CD4-positive, alpha-beta T cell treated with Interleukin-2 at 100 ng/mL for 4 hours (primary cell): ENCODE measurements at places on chromosomes 5 and 9.
A peak's percentile ranks its signal among the peaks of the same experiment; 100 is the strongest.

- DNase-seq = no peak
Observed at GRCh38 chr5:55530669-55531068, 4.1 kb downstream of the PLPP1 start.

DNA sequence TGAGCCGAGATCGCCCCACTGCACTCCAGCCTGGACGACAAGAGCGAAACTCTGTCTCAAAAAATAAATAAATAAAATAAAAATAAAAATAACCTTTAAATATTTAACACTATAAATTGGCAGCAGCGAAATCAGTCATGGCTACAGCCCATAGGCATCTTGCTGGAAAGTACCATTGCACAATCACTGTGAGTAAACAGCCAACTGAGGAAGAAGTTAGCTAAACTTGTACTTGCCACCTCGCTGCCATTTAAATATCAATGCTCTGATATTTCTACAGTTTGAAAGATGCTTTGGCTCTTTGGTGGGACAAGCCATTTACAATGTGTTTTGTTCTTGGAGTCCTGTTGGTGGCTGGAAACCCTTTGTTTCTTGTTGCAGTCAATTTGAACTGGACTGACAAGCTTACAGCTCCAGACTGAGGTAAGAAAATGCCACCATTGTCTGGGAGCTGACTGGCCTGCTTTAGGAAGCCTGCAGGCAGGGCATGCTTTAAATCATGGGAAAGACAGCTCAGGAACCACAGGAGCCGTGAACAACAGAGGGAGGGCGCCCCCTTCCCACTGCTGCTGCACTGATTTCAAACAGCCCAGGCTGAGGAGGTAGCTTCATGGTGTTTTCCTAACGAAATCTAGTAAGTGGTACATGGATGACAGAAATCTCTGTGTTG lies 322.8 kb upstream of the RFX3 start:
- DNase-seq = no peak

DNA sequence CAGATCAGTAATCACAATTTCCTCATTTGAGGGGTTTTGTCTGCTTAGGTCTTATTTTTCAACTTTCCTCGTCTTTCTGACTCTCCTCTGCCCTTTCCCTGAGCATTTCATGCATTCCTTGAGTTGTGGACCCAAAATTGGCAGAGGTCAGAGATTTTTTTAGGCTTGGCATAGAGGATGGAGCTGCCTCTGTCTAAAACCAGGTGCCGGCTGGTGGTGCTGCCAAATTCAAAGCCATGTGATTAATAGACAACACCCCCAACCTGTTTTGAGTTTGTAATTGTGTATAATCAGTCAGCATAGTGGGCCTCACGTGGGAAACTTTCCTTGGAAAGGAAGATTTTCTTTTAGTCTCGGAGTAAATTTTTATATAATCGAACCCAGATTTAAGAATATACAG lies 39.6 kb downstream of the TJP2 start:
- DNase-seq = no peak

DNA sequence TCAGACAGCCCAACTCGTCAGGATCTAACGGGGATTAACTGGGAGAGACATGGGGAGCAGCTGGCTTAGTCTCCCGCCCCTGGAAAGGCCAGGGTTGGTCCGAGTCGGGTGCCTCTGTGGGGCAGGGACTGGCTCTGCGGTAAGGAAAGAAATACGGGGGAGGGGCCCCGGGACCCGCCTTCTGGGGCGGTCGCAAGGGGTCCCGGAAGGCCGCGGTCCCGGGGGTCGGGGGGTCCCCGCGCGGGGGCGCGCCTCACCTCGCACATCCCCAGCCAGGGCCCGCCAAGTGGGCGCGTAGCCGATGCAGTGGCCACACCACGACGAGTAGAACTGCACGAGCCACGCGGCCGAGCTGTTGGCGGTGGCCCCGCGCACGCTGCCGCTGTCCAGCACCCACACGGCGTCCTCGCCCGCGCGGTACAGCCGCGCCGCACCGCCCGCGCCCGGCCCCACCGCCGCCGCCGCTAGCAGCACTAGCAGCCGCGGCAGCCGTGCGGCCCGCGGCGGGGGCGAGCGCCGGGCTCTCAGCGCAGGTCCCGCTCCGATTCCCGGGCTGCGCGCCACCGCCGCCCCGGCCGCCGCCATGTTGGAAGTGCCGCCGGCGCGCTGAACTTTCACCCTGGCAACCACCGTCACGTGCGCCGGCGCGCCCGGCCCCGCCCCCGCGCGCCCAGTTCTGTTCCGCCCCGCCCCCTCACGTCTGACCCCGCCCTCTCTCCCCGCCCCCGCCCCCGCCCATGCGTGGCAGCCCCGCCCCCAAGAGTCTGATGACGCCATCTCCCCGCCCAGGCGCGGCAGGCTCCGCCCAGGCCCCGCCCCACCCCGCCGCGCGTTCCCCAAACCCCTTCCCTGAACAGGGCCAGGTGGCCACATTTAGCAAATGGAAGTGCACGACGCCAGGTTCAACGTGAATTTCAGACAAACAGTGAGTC lies at the start of gene QSOX2:
QSOX2 (minus strand) TSS at position 594 of the 932 bp plus-strand sequence; CDS start at position 585, 9 bp downstream.
- DNase-seq = peak; percentile 80

DNA sequence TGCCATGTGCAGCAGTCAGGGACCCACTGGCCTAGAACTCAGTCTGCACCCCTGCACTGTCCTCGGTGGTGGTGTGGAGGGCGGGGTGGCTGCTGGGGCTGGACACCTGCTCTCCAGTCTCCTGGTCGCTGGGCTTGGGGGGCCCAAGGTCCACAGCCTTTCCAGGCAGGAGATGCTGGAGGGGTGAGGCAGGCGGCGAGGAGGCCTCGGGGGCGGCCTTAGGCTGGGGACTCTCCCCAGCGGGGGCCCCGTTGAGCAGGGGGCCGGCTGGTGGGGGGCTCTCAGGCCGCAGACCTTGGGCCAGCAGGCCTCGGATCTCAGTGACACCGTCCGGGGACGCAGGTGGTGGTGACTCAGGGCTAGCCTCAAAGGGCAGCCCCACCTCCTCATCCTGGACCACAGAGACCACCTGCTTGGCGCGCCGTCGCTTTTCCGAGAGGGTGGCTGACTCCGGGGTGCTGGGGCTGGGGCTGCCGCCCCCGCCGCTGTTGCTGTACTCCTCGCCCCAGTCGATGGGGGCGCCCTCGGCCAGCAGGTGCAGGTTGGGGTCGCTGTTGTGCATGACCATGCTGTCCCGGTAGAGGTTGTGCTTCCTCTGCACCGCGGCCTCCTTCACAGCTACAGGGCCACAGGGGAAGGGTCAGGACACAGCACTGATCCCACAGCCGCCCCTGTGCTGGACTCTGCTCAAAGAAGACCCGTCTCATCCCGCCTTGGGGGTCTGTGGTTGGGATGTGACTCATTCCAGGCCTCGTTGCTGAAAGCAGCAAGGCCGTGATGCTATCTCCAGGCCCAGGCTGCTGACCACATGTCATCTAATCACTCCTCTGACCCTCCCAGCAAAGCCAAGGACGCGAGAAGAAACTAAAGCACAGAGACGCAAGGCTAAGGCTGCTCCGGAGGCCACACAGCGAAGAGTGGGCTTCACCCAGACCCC lies 55.8 kb downstream of the LRSAM1 start:
- DNase-seq = no peak

GRCh38 chr9:78900500-78900899 lies 603.6 kb downstream of the PSAT1 start:
- no peak for DNase-seq

DNA sequence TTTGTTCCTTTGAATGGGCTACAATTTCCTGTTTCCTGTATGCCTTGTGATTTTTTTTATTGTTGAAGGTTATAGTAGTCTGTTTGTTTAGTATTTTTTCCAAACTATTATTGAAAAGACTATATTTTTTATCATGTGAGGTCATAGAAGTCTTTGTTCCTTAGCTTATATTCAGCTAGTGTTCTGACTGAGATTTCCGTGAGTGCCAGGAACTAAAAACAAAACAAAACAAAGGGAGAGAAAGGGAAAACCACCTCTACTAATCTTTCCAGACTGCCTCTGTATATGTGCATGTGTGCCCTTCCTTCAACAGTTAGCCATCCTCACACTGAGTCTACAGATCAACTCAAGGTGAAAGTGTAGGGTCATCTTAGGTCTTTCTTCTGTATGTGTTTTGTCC lies 79.0 kb downstream of the OSTF1 start:
- DNase-seq = no peak
